CD4-positive, alpha-beta T cell (primary cell): ENCODE measurements at places on chromosomes 2 and 18.

GRCh38 chr2:85997017-85997970 is 108.4 kb downstream of the POLR1A start:
- no peak for DNase-seq

DNA sequence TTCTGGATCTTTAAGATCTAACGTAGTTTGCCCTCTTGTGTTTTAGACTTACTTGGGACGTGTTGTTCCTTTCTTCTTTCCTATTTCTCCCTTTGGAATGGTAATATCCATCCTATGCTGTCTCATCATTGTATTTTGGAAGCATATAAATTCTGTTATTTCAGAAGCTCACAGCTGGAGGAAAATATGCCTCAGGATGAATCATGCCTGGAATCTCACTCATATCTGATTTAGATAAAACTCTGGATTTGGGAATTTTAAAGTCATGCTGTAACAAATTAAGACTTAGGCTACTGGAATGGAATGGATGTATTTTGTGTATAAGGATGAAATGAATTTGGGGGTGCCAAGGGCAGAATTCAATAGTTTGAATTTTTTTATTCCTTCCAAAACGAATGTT is 245.2 kb upstream of the GULP1 start:
- DNase-seq = no peak

GRCh38 chr18:11147371-11147951 is 1.9 kb downstream of the PIEZO2 start:
- no peak for DNase-seq

DNA sequence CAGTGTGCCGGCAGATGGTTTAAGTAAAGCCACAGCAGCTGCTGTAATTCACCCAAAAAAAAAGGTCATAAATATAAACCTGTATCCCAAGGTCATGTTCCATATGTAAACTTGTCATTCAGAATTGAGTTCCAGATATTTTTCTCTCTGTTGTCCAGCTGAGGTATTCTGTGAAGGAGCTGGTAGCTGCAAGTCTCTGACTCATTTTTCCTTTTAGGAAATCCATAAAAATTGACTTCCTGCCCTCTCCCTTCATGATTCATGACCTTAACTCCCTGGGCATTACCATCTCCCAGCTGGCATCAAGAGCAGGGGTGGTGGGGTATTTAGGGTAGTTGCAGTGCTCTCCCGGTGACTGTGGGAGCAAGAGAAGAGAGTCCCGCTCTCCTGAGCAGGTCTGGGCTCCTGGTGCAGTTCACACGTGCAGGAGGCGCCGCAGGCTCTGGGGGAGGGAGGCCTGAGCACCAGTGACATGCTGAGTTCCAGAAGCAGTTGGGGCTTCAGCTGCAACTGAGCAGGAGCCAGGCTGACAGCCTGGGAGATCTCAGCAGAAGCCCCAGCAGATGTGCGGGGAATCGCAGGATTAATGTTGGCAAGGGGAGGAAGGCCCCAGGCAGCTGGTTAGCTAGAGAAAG is 192.6 kb downstream of the MGAT5 start:
- no peak for DNase-seq

DNA sequence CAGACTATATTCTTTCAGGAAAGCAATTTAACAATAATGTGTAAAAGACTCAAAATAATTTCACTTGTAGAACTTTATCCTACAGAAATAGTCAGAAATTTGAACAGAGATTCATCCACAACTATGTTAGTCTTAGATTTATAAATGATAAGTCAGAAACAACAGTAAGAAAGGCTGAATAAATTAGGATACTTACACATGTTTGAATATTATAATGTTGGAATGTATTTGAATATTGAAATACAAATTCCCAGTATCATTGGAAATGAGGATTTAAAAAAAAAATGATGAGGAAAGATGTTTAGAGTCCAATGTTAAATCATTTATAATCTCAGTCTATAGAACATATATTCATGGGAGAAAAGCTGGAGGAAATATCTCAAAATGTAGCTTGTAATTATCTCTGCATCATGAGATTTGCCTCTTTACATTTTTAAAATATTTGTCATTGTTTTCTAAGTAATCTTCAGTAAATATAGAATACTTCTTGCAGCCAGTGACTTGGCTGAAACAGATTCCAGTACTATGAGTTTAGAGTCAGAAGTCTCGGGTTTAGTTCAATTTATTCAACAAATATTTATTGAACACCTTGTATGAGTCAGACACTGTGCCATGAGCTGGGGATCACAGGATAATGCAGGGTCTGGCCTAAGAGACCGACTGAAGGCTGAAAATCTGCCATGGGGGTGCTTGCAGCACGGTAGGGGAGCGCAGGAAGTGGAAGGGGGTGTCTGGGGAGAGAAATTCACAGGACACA is 32.3 kb downstream of the CXCR4 start:
- DNase-seq = no peak

DNA sequence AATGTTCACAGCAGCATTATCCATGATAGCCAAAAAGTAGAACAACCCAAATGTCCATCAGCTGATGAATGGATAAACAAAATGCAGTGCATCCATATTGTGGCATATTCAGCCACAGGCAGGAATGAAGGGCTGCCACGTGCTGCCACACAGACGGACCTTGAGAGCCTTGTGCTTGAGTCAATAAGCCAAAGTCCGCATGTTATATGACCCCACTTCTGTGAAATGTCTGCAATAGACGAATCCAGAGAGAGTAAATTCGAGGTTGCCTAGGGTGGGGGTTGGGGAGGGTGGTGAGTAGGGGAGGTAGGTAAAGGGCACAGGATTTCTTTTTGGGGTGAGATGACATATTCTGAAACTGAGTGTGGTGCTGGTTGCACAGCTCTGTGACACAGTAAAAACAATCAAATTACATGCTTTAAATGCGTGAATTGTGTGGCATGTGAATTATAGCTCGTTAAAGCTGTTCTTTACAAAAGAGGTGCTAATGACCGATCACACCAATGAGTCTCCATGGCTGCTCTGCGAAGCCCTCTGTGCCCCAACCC is 38.9 kb upstream of the LDLRAD4 start:
- no peak for DNase-seq

DNA sequence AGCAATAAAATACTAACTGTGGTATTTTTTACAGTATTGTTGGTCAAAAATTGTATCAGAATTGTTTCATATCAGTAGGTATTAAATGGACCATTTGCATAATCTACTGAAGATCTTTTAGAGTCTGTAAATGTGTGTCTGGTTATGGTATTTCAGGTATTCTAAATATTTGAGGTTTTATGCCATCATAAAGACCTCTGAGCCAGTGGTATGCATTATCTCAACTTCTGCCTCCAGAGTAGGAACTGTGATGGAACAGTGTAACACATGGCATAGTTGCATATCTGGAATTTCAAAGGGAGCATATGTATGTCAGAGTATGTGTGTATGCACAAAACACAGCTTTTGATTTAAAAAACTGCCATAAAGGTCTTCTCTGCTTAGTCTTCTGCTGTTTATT is 15.4 kb downstream of the GREB1L start:
- DNase-seq = no peak

- no peak for DNase-seq
Measured at GRCh38 chr2:123864416-123864815, 160.7 kb upstream of the CNTNAP5 start.

DNA sequence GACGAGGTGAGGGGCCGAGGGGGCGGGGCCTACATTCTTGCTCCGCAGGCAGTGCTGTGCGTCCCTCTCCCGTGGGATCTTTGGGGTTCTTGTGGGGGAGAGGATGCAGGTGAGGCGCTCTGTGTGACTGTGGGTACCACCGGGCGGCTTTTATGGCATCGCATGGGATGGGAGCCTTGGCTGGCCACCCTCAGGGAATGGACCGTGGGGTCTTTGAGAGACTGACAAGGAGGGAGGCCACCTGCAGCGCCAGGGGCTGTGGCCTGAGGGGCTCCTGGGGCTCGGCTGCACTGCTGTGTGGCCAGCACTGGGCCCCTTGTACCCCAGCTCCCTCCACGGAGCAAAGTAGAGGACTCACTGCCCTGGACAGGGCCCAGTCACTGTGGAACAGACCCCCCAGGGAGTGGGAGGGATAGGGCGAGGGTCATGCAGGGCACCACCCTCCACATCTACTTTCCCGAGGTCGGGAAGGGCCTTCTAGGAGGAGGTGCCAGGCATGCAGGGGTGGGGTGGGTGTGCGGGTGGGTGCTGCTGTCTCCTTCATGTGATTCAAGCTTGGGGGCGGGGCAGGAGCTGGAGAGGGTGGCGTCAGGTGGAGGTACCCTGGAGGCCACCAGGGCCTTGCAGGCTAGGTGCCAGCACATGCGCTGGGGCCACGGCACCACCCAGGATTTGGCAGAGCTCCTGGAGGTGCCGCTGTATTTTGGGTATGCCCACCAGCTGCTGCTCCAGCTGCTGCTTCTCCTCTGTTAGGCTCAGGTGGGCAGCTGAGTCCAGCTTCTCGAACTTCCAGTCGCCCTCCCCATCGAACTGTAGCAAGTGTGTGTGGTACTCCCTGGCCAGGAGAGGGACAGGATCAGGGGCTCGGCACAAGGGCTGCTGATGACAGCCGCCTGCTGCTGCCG is 1072.4 kb downstream of the RPIA start:
- peak; percentile 14 for DNase-seq

- no peak for DNase-seq
Measured at GRCh38 chr2:101080211-101081068, 70.7 kb downstream of the TBC1D8 start.

DNA sequence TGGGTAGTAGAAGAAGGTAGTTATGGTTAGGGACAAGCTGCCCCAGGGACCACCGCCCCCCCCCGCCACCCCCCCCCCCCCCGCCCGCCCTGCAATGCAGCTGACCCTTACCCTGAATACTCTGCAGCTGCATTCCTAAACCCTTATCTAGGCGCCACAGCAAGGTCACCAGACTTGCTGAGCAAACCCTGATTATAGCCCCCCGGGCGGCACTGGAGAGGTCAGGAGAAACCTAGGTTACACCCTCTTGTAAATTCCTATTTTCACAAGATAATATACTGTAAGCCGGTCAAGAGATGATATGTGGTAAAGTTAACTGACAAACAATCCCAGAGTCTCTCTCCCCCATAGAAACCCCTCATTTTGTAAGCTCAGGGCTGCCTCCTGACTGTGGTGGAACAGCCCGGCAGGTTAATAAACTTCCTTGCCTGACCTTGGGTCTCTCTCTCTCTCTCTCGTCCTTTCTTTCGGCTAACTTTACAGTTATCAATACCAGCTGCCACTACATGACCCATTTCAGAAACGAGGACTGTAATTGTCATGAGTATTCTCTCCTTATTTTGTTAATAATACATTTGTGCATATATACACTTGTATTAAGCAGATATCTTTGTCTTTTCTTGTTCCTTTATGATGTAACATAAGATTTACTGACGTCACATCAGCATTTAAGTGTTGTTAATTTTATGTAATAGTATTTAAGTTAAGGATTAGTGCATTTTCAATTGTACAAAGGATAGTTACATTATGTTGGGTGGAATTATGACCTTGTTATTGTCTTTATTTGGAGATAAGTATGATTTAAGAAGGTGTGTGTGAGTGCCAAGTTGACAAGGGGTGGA is 22.8 kb upstream of the SMAD4 start:
- no peak for DNase-seq

DNA sequence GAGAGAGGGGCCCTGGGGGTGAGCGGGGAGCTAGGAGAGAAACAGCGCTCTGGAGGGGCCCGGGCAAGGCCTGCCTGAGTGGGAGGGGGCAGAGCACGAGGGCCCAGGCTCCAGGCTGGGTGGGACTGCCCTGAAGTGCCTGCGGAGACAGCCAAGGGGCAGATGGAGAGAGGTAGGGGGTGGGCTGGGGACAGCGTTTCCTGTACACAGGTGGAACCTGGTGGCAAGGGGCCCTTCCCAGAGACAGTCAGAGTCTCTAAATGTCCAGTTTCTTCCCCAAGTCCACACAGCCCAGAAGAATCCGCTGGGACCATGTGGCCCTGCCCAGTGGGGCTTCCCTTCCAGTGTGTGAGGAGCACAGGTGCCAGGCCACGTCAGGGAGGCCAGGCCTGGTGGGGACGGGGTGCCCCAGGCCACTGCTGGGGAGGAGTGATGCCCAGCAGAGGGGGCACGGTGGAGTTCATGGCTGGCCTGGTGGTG is 1.7 kb upstream of the GPR35 start:
- no peak for DNase-seq

DNA sequence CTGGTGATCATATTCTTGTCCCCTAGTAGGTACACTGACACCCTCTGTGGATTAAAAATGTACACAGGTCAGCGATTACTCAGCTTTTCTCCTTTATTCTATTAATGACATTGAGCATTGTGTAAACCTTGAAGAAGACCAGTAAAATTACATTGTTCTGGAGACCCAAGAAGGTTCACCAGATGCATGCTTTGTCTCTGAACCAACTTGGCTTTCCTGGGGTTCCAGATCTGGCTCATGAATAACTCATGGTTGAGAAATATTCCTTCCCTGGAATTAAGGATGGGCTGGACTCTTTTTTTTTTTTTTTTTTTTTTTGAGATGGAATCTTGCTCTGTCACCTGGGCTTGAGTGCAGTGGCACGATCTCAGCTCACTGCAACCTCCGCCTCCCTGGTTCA is 11.9 kb downstream of the LBH start:
- no peak for DNase-seq

DNA sequence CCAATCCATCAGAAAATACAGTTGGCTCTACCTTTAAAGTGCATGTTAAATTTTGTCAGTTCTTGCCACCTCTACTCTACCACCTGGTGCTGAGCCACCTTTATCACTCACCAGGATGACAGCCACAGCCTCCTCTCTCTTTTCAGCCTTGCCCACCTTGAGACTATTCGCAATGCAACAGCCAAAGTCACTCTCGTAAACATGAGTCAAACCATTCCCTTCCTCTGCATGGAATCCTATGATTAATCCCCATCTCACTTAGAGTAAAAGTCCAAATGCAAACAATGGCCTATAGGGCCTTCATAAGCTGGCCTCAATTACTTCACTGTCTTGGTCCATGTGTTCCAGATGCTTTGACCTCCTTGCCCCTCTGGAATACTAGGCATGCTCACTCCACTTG is 5.8 kb upstream of the OSBPL6 start:
- DNase-seq = no peak

DNA sequence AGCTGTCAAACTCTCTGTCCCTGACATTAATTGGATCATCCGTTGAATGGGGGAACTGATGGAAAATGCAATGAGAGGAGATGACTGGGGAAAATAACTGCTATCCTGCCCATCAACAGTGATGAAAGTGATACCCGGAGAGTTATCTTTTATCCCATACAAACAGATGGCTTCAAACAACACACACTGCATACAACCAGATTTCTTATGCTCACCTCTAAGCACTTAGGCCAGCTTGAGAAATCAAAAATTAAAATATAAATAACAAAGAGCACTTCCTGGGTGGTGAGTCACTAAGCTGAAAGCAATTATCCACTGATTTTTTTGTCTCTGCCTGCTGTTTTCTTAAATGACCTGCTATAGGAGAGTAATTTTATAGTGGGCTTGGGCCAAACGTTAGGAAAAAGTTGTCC is 237.6 kb upstream of the RGPD4 start:
- DNase-seq = no peak

GRCh38 chr2:18516112-18516511 is 44.3 kb downstream of the RDH14 start:
- DNase-seq = no peak
